NCI-H187 treated with DMSO at 0.1 percent for 48 hours (cell line): ENCODE measurements at places on chromosomes 5 and 9.

DNA sequence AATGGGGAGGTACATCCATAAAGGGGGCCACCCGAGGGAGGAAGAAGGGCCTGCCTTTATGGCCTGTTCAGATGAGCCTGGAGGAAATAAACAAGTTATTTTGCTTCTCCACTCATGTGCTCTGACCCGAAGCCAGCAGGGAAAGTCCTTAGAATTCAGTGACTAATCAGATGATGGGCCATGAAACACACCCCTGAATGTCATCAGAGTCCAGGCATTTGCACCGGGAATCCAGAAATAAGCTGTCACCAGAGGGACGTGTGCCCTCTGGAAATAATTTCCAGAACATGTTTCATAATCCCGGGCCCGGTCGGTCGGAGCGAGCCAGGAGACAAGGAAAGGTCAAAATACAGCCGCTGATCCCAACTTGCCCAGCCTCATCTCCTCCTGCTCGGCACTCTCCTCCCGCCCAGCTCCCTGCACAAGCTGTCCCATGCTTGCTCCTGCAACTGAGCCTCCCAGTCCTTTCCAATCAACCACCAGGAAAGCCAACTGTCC lies 73.6 kb upstream of the ZNF622 start:
- no peak for DNase-seq

GRCh38 chr5:154300207-154300883 lies 109.8 kb downstream of the GALNT10 start:
- no peak for DNase-seq

- DNase-seq, result no peak
These were observed 26.0 kb downstream of the ZCCHC7 start for GRCh38 chr9:37146410-37146809.

DNA sequence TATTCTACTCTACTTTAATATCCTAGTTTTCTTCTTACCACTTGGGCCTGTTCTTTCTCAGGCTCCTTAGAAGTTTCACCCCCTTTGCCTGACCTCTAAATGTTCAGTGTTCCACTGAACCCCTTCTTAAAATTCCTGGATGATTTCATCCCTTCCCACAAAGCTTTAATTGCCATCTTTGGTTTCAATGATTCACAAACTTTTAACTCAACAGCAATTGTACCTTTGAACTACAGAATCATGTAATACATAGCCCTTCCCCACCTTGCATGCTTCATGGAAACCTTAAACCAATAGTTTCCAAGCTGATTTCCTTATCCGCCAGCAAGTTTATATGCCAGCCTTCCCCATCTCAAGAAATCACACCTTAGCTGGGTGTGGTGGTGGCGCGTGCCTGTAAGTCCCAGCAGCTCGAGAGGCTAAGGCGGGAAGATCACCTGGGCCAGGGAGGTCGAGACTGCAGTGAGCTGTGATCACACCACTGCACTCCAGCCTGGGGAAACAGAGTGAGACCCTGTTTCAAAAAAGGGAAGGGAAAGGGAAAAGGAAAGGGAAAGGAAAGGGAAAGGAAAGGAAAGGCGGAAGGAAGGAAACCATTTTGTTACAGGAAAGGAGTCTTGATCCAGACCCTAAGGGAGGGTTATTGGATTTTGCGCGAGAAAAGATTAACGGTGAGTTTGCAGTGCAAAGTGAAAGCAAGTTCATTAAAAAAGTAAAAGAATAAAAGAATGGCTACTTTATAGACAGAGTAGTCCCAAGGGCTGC lies 1023.7 kb upstream of the DMAC1 start:
- DNase-seq, result no peak

GRCh38 chr9:99509900-99510535 lies 287.9 kb downstream of the SEC61B start:
- DNase-seq, result no peak

GRCh38 chr5:98785244-98785643 lies 11.8 kb downstream of the RGMB start:
- no peak for DNase-seq

DNA sequence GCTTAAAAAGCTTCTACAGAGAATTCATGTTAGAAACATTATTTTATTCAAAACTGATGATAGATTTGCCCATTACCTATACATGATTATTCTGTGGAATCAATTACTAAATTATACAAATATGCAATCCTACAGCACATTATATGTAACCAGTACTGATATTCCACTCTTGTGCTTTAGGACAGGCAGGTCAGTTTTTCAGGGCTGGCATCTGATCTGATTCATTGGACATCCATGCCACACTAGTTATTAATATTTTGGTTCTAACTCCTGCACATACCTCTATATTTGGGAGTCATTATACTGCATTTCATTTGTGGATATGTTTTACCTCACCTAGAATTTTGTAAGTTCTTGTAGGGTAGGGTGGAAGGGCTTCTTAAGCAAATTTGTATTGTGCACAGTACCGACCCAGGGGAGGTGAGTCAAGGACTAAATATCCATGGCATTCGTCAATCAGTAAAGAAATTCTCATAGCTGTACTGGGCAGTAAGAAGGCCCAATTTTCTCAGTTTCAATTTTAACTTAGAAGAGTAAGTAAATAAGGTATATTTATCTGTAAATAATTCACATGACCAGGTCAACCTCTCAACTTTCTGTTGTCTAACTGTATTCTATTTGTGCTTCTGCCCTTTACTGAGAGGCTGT lies 33.5 kb downstream of the ELOVL7 start:
- DNase-seq, result no peak

GRCh38 chr9:137333016-137333671 lies 31.1 kb upstream of the NRARP start:
- DNase-seq, result no peak

DNA sequence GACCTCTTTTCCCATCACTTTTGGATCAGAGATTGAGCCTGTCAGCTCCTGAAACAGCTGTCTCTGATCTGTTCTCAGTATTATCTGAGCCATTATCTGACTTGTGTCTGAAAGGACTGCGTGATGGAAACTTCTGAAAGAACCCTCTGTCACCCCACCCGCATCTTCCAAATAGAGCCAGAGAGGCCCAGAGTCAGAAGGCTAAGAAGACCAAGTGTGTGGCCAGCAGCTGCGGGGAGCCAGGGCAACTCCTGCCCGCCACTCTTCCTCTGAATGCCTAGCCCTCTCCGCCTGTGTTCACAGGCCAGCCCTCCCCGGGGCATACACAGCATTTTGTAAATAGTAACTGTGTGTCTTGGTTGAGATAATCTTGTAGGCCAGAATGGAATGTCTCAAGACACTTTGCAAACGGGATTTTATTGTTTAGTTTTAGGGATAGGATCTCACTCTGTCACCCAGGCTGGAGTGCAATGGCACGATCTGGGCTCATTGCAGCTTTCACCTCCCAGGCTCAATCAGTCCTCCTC lies 92.7 kb downstream of the AOPEP start:
- DNase-seq, result no peak

DNA sequence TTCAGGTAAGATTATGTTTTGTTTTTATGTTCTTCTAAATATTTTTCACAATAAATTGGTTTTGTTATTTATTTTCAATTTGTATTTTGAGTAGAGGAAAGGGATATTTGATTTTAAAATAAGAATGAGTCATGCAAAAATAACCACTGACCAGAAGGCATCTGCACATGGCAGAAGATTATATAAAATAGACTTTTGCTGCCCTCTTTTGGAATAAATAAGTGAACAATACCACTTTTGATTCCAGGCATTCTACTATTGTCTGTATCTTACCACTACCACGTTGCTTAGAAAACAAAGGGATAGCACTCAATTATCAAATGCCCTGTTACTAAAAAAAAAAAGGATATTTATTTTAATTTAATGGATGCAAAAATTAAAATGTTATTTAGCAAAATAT lies 227.3 kb upstream of the ITGA1 start:
- DNase-seq, result peak; percentile 40
